ENCODE measurements at places on chromosomes 16 and 17.

GRCh38 chr17:72063262-72063661 lies 57.6 kb upstream of the SOX9 start:
- DNase-seq = no peak

DNA sequence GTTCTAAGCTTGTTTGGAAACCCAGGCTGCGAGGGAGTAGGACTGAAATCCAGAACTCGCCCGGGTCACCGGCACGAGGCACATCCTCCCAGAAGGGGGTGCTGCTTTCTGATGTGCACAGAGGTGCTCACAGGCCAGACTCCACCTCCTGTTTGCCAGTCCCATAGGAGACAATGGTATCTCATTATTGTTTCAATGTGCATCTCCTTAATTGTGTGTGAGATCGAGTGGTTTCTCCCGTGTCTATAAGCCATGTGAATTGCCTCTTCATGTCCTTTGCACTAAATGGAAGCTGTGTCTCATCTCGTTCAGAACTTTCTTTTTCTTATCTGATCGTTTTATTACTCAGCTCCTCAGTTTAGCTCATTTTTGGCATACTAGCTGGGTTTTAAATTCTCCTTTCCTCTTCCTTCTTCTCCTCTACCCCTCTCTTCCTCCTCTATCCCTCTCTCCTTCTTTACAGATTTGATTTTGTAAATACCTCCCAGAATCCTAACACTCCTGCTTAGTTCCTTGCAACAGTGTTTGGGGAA lies 32.1 kb upstream of the PRKCB start:
- DNase-seq = no peak

DNA sequence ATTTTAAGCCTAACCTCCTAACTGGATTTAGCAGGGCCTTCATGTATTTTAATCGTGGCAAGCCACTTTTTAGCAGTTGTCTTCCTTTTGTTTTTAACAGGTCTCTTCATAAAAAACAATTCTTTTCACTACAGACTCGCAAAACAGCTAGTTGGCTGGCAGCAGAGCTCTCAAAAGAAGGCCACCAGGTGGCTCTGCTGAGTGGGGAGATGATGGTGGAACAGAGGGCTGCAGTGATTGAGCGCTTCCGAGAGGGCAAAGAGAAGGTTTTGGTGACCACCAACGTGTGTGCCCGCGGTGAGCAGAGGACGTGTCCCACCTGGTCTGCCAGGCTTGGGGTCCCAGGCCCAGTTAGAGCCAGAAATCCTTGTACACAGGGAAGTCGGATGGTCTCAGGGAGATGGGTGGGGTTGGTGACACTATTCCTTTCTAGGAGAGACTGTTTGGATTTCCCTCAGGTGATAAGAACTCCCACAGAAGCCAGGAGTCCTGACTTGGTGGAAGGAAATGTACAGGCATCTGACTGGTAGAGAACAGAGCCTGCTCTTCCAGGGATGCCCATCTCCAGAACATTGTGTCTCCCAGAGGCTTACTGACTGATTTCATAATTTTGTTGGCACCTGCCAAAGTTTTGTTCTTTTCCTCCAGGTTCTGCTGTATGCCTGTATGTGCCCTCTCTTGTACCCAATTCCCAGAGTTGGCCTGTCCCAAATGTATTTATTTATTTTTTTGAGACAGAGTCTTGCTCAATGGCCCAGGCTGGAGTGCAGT lies 14.9 kb upstream of the DDX19A start:
- DNase-seq = no peak

DNA sequence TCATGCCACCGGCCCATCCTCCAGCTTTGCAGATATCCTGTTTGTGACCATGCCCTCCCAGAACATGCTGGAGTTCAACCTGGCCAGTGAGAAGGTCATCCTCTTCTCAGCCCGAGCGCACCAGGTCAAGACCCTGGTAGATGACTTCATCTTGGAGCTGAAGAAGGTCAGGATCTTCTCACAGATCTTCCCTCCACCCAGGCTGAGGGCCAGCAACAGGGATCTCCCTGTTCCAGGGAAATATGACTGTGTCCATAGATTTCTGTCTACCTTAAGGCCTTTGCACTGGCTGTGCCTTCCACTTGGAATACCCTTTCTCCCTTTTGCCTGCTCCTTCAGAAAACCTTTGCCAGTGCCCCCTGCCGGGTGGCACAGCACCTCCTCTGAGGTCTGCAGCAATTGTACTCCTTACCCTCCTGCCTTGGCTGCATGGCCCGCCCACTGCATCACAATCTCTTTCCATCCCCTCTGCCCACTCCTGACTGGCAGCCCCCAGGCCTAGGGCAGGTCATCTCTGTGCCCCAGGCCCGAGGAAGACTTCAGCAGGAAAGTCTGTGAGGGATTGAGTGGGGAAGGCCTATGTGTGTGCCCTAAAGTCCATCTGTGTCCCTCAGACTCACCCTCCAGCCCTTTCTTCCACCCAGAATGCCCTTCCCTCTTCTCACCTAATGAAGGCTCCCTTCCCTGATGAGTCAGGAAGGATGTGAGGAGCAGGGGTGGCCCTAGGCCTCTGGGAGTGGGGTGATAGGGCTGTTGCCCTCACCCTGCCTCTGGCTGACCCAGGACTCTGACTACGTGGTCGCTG lies 27.3 kb upstream of the ALKBH5 start:
- DNase-seq = no peak

All from NCI-H2081 (cell line).